ENCODE measurements at places on chromosomes 12 and 14. TPM values are rescaled to one million over a fixed set of nuclear protein-coding genes. Genes with fewer than 3 reads are reported as not detected.

DNA sequence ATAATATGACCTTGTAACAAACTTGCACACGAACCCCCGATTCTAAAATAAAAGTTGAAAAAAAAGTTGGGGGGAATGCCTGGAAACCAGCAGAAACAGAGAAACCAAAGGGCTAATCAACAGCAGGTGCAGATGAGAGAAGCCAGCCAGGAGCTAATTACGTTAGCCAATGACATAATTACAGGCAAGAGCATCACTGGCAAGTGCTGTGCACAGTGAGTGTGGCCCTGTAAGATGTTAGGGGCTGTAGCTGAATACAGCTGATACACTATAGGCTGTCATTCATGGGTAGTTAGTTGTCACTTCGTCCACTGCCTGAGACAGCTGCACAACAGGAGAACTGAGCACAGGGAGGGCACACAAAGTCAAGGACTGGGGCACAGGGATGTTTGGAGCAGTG, 7.3 kb upstream of the FGF23 start:
- no peak for DNase-seq

- DNase-seq, result no peak
These were observed 138.2 kb downstream of the MON2 start for GRCh38 chr12:62604871-62605270.

RDH16 gene
- 0.18 TPM for total RNA-seq

- no peak for DNase-seq
These were observed 57.2 kb upstream of the CISTR start for GRCh38 chr12:53809005-53809404.

WNT1 gene
- 0.81 TPM for total RNA-seq

DNA sequence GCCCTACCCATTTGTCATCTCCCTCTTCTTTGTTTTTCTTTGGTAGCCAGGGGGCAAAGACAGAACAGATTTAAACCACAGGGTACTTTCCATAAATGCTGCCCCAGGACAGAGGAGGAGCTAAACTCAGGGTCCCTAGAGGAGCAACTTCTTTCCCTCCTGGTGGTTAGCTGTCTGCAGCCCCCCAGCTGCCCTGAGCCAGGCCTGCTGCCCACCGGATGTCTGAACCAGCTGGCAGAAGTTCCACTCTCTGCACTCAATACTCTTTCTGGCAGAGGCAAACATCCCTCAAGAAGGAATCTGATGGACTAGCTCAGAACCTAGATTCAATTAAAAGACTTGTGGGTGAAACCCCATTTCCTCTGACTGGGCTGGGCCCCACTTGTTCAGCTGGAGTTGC, 10.7 kb downstream of the VDR start:
- DNase-seq, result no peak

- DNase-seq, result no peak
These were observed 328.1 kb downstream of the BTG1 start for GRCh38 chr12:91817517-91817916.

DNA sequence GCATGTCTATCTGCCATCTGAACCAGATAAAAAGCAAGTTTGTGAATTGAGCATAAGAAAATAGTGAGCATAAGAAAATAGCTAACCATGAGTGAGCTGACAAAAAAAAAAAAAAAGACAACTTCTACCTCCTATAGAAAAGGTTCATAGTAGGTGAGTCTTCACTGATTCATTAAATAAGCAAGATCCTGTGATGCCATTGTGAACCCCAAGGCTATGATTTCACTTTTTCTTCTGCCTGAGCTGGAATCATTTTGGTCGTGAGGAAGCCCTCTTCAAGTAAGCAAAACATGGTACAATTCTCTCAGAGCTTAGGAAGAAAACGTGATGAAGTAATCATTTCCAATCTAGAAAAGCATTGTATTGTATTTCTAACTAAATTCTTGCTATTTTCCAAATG, 1.2 kb downstream of the PIK3C2G start:
- DNase-seq, result no peak

DNA sequence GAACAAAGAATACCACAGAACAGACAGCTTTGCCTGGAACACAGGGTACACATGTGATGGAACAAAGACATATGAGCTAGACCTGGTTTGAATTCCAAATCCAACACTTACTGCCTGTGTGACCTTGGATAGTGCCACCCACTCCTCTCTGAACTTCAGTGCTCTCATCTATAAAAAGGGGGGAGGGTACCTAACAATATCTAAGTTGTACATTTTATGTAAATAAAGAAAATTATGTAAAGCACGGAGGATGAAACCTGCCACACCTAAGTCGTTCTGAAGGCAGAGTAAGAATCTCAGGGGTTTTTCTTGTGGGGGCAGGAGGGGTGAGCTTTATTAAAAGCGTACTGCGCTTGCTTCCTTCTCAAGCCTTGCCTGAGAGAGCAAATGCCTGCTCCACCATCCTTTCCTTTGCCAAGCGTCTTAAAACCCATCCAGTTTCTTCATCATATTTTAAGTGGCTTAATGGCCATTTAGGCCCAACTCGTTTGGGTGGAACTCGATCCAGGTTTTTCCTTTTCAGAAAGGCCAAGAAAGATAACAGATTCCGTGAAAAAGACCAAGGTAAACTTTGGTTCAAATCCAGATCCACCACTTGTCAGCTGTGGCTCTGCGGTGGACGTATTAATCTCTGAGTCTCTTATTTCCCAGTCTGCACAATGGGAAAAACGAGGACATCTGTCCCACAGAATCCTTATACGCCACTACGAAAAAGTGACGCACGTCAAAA, 946 bp downstream of the DDX24 start:
- DNase-seq, result peak; percentile 30

SLC8B1 gene
- total RNA-seq, result 23.8 TPM

GRCh38 chr14:70398706-70399431, 18.0 kb downstream of the SYNJ2BP start:
- DNase-seq, result no peak

DNA sequence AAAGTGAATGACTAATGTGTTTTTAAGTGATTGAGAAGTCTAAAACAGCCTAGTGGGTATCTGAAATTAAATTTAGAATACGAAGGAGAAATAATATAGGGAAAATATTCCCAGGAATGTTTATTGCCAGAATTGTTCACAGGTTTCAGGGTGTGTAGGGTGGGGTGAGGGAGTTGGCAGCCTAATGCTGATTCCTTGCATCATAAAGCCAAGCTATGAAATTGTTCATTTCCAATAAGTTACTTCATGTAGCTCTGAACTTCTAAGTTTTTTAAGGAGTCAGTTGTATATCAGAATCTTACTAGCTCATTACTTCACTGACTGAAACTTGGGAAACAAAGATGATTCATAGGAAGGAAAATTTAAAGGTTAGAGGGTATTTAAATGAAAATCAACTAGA, 56.4 kb downstream of the RAB35 start:
- no peak for DNase-seq

NPFF gene
- total RNA-seq, result not detected

- no peak for DNase-seq
These were observed 1.0 kb downstream of the IRF9 start for GRCh38 chr14:24162093-24162492.

DNA sequence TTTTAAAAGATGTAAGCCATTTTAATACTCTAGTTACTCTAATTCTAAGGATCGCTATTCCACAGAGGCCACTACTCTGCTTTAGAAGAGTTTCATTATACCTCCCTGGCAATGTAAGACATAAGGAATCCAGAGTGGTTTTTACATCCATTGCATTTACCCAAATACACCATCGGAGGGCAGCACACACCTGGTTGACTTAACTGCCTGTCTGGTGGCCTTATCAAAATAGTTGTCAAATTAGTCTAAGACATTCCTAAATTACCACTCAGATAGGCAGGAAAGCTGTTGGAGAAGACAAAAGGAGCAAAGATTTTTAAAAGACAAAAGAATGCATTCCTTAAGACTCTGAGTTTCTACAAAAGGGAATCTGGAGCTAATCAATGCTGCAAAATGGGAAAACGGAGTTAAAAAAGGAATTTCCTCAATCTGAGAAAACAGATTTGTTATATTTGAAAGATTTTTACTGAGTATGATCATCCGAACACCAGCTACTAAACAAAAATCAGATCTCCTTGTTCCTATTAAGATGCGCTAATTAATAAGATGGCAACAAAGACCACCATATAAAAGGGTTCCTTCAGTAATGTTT, 33.8 kb upstream of the FGD4 start:
- DNase-seq, result peak; percentile 60

DNA sequence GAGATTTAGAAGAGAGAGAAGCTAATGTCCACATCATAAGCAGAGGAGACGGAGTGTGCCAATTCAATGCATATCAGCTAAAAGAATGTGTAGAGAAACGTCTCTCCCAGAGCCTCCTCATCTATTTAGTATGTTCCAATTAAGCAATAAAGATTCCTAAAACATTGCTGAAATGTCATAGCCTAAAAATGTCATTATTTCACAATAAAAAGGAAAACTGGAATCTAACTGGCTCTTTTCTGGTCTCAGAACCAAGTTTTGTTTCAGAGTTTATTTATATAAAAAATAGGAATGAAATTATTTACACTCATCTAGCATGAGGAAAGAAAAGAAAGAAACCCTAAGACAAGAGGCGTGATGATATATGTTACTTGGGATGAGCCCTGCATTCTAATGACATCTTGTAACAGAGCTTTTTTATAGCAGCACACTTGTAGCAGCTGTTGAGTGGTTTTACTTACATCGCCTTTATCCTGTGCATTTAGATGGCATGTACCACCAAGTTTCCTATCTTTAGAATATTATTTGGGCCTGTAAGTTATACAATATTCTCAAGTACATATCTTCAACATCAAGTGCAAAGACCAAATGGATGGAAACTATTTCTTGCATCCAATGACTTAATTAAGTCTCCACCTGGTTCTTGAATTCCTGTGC, 266.3 kb upstream of the PRKD1 start:
- DNase-seq, result no peak

- no peak for DNase-seq
These were observed 24.8 kb downstream of the CLSTN3 start for GRCh38 chr12:7154901-7155470.

DNA sequence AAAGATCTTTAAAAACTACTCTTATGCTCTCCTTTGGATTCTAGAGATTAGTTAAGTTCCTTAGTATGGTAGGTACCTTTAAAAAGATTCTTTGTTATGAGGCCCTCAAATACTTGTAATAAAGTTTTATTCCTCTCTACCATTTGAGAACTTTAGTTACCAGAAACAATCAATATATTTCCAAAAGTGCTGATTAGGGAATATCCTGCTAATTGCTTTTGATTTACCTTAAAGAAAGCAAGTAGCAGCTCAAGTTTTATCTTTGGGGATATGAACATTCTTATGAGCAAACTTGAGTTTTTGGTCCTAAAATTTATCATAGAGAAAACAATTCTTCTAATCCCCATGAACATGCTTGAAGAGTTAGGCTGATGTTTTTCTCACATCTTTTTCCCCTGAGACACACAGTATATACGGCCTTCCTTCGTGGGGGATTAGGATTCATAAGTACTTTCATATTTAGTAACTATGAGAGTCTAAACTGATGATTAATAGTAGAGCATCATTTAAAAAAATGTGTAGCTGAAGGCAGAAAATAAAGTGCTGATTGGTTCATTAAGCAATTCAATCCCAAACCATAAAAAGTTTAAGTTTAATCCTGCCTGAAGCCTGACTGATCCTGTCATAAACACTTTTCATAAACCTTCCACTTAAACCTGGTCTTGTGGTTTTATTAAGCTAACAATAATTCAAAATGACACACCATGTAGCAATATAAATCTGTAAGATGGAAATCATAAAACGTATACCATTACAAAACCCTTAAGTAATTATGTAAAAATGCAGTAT, 380.5 kb upstream of the FBXO33 start:
- no peak for DNase-seq

DNA sequence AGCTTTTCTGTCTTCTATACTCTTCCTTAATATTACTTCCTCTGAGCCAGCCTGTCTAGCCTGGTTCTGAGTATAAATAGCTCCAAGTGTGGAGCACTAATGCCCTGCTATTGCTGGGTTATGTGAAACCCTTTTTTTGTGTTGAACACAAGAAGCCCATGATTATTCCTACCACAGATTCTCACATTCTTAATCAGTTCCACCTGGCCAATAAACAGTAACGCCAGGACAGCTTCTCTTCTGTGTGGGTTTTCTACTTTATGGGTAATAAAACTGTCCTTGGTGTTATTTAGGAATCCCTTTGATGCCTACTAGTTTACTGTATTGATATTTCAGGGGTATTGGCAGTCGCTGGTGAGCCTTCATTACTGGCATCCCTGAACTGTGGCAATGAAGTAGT, 48.9 kb upstream of the LRIG3 start:
- DNase-seq, result no peak

GRCh38 chr14:56299306-56299984, 181.2 kb downstream of the PELI2 start:
- DNase-seq, result no peak

GRCh38 chr14:97776890-97777558, 979.8 kb downstream of the VRK1 start:
- no peak for DNase-seq

OSGEP gene
- 51.8 TPM for total RNA-seq

GRCh38 chr12:29245246-29245645, 96.2 kb downstream of the FAR2 start:
- DNase-seq, result no peak

TOMM20L gene
- total RNA-seq, result not detected

SERPINA3 gene
- total RNA-seq, result not detected

DNA sequence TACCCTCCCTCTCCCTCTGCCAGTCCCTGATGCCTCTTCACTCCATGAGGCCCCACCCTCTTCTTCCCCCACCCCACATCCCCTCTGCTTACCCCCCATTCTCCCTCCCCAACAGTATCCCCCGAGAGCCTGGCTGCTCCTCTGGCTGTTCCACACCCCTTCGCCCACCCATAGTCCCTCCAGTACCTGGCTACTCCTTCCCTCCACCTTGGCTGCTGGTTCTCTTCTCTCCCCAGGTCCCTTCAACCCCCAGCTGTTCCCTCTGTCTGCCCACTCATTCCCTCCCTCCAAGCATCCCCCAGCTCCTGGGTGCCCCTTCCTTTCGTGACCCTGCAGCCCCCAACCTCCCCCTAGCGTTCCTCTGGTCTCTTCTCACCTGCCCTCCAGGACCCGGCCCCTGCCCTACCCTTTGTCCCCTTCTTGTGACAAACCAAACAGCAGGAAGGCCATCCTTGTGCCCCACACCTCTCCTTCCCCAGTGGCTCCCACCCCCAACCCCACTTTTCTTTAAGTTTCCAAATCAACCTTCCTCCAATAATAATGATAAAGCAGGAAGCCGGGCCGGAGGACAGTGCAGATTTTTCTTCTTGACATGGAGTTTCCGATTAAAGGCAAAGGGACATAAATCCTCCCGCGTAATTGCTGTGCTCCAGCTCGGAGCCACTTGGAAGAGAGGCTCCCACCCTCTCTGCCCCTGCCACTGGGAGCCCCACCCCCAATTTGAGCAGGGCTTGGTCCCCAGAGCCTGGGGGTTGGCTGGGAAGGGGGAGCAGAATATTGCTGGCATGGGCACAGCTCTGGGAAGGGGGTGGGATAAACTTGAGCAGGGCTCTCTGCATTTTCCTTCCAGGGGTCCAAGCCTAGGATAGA, 40.0 kb downstream of the SMUG1 start:
- no peak for DNase-seq

GRCh38 chr12:100403446-100403845, 46.6 kb downstream of the SLC17A8 start:
- no peak for DNase-seq

GRCh38 chr12:69655616-69656340, 43.3 kb downstream of the BEST3 start:
- no peak for DNase-seq
